ENCODE measurements at places on chromosomes 7 and 10. TPM values are rescaled to one million over a fixed set of nuclear protein-coding genes. Genes with fewer than 3 reads are reported as not detected.

The SCIN gene
- polyA plus RNA-seq: 124 TPM

GRCh38 chr10:72001033-72001395, 36.8 kb downstream of the CHST3 start:
- no peak for DNase-seq

DNA sequence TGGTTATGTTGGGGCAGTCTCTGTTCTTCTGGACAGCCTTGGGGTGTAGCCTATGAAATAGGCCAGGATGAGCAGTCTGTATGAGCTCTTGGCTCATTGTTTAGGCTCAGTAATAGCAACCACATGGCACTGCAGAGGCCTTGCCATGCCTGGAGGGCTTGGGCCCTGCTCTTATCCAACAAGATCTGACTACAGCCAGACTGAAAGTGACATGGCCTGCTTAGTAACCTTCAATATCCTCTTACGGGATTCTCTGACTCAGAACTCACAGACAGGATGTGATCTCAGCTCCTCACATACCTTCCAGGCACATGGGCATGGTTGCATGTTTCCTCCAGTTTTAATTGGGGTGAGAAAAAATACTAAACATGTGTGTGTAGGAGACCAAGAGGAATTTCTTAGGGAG, 289.3 kb downstream of the PTEN start:
- no peak for DNase-seq

GRCh38 chr7:23467291-23467805, 2.9 kb downstream of the IGF2BP3 start:
- no peak for DNase-seq

GRCh38 chr7:121961089-121961867, 88.3 kb downstream of the PTPRZ1 start:
- no peak for DNase-seq

Measured in right renal cortex interstitium (tissue), 3 donors.